Right lung (tissue), 10 donors: ENCODE measurements at places on chromosomes 12 and 14. TPM values are rescaled to one million over a fixed set of nuclear protein-coding genes. Genes with fewer than 3 reads are reported as not detected.

NUDT14 gene
- polyA plus RNA-seq: 22.8 TPM

LTBP2 gene
- polyA plus RNA-seq: 10.6 TPM

CNPY2 gene
- polyA plus RNA-seq: 144 TPM

MARCHF9 gene
- polyA plus RNA-seq: 16.5 TPM

GPHB5 gene
- polyA plus RNA-seq: not detected

PAPLN gene
- polyA plus RNA-seq: 8.8 TPM

RD3L gene
- polyA plus RNA-seq: 0.21 TPM

RTN1 gene
- 4.4 TPM for polyA plus RNA-seq

FKBP3 gene
- 125 TPM for polyA plus RNA-seq

- DNase-seq: no peak
Observed at GRCh38 chr12:48671231-48671856, 10.7 kb downstream of the KANSL2 start.

DNA sequence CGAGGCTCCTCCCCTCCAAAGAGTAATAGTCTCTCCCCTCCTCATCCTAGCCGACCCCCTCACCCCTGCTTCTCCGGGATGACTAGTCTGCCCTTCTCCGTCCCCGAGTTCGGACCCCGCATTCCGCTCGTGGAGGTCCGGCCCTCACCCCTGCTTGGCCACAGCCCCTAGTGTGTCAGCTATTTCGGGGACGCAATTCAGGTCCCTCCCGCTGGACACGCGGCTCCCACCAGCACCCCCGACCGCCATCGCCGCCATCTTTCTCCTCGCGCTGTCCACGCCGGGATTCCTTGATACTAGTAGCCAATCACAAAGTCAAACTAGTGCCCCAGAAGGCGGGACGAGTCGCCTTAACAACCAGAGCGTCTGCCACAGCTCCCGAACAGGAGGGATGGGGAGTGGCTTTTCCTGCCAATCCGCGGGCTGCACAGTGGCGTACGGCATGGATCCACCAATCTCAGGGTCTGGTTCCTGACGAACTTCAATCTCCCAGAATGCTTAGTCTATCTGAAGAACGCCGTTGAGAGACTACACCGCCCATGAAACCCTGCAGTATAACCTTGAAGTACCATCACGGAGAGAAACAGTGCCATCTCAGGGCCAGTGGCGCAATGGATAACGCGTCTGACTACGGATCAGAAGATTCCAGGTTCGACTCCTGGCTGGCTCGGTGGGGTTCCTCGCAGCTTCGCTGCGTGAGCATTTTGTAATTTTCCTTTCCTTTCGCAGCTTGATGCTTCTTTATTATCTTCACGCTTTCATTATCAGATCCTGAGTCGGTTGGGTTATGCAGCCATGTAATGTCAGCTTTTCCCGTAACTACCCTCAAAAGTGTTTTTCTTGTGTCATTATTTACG is at the start of gene PRMT5:
TSS of gene PRMT5 (minus strand) at position 273 of the 857 bp plus-strand sequence. CDS start at position 258, 15 bp downstream.
- DNase-seq: peak; percentile 98

- no peak for DNase-seq
Observed at GRCh38 chr14:90797451-90797850, 18.8 kb downstream of the TTC7B start.

DNA sequence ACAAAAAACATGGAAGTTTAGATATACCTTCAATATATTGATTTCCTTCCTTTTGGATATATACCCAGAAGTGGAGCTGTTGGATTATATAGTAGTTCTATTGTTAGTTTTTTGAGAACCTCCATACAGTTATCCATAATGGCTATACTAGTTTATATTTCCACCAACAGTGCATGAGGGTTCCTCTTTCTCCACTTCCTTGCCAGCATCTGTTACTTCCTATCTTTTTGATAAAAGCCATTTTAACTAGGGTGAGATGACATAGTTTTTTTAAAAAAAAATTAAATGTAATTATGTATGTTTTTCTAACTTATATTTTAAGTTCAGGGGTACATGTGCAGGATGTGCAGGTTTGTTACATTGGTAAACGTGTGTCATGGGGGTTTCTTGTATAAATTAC is 10.0 kb upstream of the SLC38A4 start:
- DNase-seq: no peak

- no peak for DNase-seq
Observed at GRCh38 chr12:103884316-103884715, 43.3 kb upstream of the NT5DC3 start.

- DNase-seq: peak; percentile 27
Observed at GRCh38 chr12:95547522-95548055, 3.7 kb downstream of the USP44 start.

DNA sequence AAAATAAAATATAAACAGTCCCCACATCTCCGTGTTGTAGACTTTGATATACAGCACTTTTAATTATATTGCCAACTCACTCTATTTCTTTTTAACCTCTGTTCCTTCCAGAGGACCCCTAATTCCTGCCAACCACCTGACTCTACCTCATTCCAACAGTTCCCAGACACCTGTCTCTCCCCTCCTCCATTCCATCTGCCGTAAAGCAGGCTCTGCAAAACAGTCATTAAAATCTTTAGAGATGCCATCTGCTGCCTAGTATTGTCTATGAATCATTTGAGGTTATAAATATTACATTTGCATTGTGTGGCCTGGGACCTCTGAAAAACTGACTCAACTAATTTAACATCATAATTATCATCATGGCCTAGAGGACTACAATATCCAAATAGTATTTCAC is 148.8 kb upstream of the DCN start:
- no peak for DNase-seq

GRCh38 chr14:69038455-69039287 is 59.6 kb upstream of the ACTN1 start:
- DNase-seq: no peak

DNA sequence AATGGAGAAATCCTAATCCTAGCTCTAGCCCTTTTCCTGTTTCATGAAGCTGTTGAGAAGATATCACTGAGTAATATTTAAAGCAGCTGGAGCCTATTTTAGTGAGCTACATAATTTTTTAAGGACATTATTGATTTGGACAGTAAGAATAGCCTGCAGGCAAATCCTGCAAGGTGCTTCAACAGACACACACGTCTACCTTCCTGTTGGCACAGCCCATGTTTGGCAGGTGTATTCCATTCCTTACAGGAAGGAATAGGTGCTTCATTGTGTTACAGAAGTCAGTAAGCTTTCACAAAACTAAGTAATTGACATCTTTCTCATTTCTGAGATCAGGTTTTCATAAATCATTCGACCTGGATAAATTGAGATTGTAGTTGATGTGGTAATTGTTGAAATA is 50.6 kb downstream of the FOXA1 start:
- no peak for DNase-seq

GRCh38 chr12:82723891-82724290 is 37.2 kb downstream of the TMTC2 start:
- DNase-seq: no peak

DNA sequence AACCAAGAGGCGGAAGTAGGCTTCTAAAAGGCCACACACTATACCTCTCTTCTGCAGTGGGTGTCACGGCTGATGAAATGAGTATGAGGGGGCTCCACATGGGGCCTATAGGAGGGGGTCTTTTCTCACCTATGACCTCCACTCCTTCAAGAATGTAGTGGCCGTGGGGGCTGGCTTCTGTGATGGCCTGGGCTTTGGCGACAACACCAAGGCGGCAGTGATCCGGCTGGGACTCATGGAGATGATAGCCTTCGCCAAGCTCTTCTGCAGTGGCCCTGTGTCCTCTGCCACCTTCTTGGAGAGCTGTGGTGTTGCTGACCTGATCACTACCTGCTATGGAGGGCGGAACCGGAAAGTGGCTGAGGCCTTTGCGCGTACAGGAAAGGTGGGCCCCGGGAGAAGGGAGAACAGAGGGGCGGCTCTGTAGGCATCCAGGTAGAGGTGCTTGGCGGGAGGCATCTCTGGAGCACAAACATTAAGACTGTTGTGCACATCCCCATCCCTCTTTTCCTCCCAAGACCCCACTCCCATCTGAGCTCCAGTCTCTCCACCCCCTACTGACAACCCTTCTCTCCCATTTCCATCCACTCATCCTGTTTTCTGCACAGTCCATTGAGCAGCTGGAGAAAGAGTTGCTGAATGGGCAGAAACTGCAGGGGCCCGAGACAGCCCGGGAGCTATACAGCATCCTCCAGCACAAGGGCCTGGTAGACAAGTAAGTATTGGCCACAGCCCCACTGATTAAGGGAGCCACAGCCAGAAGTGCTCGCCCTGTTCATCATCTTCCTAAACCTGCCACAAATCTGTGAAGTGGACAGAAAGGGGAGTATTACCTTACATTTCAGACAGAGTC is 3.8 kb downstream of the GPD1 start:
- DNase-seq: no peak

DNA sequence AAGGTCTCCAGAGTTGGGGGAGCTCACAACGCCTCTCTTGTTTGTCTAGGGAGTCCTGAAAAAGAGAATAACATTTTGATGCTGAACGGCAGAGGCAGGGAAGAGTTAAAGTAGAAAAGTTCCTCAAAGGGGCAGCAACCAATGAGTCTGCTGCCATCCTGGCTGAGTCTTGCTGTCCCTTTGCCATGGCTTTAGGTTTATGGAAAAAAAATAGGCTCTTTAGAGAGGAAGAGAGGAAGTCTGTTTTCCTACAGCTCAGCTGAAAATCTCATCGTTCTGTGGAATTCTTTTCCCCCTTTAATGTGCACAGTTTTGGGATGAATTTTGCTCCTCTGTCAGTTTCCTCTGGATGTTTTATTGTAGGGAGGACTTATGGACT is 314.8 kb upstream of the TBX3 start:
- no peak for DNase-seq

- no peak for DNase-seq
Observed at GRCh38 chr14:90578283-90578985, 181.6 kb downstream of the CALM1 start.

DNA sequence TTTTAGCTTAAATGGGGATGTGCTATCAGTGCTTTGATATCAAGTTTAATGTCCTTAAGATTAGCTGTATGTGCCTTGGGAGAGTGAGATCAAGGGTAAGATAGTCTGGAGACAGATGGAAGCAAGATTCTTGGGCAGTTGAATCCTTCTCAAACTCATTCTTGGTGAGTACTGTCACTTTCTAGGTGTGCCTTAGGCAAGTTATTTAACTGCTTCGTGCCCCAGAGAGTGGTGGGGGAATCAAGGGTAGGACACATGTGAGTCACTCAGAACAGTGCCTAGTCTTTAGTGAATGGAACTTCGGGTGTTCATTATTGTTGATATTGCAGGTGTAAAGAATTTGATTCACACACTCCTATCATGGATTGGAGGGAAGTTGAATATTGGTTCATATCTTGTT is 803.7 kb downstream of the DIO2 start:
- DNase-seq: no peak

- DNase-seq: no peak
Observed at GRCh38 chr12:4445156-4446101, at the start of gene FGF6. FGF6 (minus strand) TSS chr12:4445815; CDS start chr12:4445570, 245 bp downstream.

DNA sequence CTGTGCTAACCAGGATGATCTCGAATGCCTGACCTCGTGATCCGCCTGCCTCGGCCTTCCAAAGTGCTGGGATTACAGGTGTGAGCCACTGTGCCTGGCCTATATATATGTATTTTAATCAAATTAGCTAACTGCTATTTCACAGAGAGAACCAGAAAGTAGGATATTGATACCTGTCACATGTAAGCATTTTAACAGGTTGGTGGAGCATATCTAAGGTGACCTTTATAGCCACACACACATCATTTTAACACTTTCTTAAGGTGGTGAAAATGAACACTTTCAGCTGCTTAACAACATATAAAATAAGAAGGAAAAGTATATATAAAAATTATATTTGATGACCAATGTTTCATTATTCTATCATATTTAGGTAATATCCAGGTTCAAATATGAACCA is 57.0 kb upstream of the ATF7IP start:
- DNase-seq: no peak

- peak; percentile 56 for DNase-seq
Observed at GRCh38 chr12:10392394-10392930, 2.6 kb upstream of the KLRK1 start.

GRCh38 chr12:76259106-76259505 is 89.1 kb downstream of the BBS10 start:
- peak; percentile 18 for DNase-seq

GRCh38 chr14:64298773-64299172 is 4.6 kb upstream of the ESR2 start:
- DNase-seq: no peak

GRCh38 chr12:105212438-105212837 is 23.5 kb downstream of the APPL2 start:
- DNase-seq: no peak

DNA sequence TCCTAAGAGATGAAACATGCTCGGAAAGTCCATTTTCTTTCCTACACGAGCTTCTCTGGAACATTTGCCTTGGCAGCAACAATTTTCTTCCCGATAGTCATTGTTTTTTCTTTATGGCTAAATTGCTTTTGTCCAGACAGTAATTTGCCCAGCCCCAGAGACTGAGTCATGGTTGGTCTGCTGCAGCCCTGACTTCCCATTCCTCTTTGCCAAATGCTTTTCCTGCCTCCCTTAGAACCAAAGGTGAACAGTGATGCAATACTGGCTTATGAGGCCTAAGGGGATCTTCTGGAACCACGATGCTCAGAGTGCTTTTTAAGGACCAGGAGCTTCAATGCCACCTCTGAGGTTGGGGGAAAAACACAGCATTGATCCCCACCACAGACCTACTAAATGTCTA is 1599.6 kb upstream of the TMEM132C start:
- DNase-seq: no peak
